ENCODE measurements at places on chromosomes 13 and 19.
A peak's percentile ranks its signal among the peaks of the same experiment; 100 is the strongest.

GRCh38 chr19:6044056-6044805, 66.1 kb downstream of the RFX2 start:
- no peak for DNase-seq

DNA sequence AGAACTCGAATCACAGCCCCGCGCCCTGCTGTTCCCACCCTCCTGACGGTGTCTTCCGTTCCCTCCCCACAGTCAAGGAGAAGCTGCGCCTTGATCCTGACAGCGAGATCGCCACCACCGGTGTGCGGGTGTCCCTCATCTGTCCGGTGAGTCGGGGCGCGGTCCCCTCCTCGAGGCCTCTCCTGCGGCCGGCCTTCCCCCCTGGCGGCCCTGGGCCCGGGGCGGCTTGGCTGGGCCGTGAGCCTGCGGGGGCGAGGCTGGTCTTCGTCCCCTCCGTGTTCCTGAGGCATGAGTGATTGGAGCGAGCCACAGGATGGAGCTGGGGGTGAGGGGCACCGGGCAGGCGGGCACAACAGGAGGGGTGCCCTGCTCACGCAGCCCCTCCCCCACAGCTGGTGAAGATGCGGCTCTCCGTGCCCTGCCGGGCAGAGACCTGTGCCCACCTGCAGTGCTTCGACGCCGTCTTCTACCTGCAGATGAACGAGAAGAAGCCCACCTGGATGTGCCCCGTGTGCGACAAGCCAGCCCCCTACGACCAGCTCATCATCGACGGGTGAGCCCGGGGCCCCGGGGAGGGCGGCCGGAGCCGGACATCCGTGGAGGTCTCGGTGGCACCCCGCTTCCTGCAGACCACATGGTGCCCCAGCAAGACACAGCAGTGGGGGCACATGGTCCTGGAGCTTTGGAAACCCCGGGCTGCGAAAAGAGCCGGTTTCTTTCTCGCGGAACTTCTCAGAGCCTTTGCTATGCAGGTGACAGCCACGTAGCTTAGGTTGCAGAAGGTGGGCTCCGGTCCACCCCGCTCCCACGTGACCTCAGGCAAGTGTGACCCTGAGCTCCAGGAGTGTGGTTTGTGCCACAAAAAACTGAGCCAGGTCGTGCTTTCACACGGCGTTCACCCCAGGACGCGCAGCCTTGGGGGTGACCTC, 25.8 kb downstream of the PIAS4 start:
- no peak for DNase-seq

GRCh38 chr19:19134687-19135158, 3.6 kb downstream of the TMEM161A start:
- no peak for DNase-seq

GRCh38 chr19:13790354-13790753, 4.9 kb upstream of the ZSWIM4 start:
- no peak for DNase-seq

DNA sequence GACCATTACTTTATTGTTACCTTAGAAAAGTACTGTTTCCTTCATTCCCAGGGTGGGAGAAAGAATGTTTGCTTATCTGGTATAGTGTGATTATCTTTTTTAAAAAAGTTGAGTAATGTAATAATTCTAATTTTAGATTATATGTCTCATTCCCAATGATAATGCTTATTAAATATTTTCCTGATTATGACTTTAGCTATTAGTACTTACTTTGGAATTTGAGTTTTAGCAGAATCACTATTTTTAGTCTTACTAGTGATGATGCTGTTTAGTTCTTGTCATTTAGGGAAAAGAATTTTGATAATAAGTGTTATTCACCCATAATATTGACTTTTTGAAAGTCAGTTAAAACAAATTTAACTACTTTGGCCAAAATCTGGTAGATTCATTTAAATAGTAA, 95.2 kb downstream of the FRY start:
- no peak for DNase-seq

GRCh38 chr19:53254411-53255341, at the start of gene ZNF677:
Gene ZNF677 (minus strand): TSS chr19:53254873. CDS start chr19:53251550, 3,323 bp downstream.
- DNase-seq, result peak; percentile 74

Data from GM13976 (cell line).